Thoracic aorta (tissue), 2 donors: ENCODE measurements at places on chromosomes 7 and 10. TPM values are rescaled to one million over a fixed set of nuclear protein-coding genes. Genes with fewer than 3 reads are reported as not detected.
A peak's percentile ranks its signal among the peaks of the same experiment; 100 is the strongest.

DNA sequence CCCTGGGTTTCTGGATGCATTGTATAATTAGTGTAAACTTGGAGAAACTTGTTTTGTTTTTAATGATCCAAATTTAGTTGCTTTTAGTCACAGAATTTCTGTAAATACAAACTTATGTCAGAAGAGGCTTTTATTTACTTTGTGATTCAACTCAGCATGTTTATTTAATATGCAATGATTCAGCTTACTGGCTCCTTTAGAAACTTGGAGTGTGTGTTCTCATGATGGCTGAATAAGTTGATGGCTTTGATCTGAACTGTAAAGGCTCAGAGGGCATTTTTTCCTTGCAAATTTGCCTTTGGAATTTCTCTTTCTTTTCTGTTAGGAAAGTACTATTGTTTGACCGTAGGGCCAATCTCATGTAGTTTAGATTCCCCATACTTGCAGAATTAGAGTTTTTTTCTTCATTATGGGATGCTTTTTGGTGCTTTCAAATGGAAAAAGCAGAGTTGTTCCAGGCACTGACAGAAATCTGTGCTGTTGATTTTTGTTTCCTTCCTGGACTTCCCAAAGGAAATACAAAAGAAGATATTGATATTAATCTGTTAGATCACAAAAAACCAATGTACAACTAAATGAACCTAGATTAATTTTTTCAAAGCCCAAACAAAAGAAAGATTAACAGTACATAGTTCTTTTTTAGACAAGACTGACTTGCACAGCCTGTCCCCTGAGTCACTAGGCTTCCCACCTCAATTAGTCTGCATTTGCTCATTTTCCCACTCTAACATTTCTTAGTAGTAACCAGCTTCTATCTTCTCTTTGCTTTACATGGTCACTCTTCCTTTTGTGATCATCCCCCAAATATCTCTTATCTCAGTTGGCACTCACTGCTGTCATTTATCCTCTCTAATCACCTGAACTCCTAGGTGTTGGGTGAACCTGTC, 96.8 kb upstream of the AGR3 start:
- H3K4me3 ChIP-seq, result no peak overlapping the region
- H3K4me1 ChIP-seq, result no peaks in the 10 kb centered on the region
- H3K27ac ChIP-seq, result no peak overlapping the region
- no peaks in the 10 kb centered on the region for H3K36me3 ChIP-seq
- DNase-seq, result no peak

GRCh38 chr10:78540355-78541076, 506.9 kb downstream of the RPS24 start:
- H3K4me3 ChIP-seq, result no peak overlapping the region
- H3K27me3 ChIP-seq, result no peaks in the 10 kb centered on the region
- DNase-seq, result no peak
- no peaks in the 10 kb centered on the region for H3K36me3 ChIP-seq
- H3K4me1 ChIP-seq, result peaks cover 25% of the 10 kb centered on the region

DNA sequence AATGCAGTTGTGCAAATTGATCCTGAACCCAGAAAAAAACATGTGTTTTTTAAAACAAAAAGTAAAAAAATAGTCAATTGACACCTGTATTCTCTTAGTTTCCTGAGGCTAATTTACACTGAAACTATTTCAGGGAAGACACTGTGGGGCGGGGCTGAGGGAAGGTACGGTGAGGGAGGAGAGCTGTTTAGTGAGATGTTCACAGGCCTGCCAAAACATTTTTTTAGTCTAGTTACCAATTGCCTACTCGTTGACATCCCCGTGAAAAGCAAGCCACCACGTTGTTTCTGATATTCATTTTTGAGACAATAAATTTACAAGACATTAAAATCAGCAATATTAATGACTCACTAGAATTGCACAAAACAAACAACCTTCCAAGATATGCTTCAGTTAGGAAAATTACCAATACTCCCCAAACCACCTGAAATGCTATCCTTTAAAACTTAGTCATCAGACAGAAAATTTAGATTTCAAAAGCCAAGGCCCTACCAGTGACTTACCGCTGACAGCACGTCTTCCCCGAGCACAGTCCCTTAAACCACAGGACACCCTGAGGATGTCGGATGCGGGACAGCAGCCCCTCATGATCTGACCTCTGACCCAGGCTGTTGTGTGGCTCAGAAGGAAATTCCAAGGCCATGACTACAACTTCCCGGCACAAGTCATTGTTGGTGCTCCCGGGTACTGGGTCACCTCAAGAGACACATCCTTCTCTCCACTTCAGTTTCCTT, 279.2 kb downstream of the PRPF18 start:
- no peak overlapping the region for H3K27ac ChIP-seq
- H3K36me3 ChIP-seq, result no peaks in the 10 kb centered on the region
- H3K4me1 ChIP-seq, result no peaks in the 10 kb centered on the region
- no peaks in the 10 kb centered on the region for H3K27me3 ChIP-seq
- H3K4me3 ChIP-seq, result no peak overlapping the region

- H3K27me3 ChIP-seq, result no peaks in the 10 kb centered on the region
- H3K27ac ChIP-seq, result no peak overlapping the region
- DNase-seq, result no peak
- no peak overlapping the region for H3K4me3 ChIP-seq
- H3K4me1 ChIP-seq, result peaks cover 12% of the 10 kb centered on the region
- H3K36me3 ChIP-seq, result no peaks in the 10 kb centered on the region
Measured at GRCh38 chr7:43303740-43304241, 191.3 kb downstream of the HECW1 start.

DNA sequence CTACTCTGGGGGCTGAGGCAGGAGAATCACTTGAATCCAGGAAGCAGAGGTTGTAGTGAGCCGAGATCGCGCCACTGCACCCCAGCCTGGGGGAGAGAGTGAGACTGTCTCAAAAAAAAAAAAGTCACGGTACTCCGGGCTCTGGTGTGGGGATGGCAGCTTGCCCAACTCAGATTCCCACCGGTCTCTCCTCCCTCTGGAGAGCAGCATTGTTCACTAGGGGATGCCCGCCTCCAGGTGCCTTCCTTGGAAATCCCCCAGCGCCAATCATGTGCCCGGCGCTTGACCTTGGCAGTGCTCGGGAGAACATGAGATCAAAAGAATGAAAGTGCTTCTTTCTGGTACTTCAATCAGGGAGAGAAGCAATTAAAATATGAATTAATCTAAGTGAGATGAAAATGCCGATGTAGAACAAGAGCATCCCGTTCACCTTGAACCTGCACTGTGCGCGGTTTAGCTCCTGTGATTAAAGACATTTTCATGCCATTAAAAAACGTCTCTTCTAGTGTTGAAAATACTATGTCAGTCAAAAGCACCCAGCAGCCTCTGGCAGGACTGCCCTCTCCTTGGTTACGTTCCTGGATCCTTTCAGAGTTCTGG, 1127.3 kb upstream of the AUTS2 start:
- H3K27me3 ChIP-seq, result no peaks in the 10 kb centered on the region
- no peaks in the 10 kb centered on the region for H3K4me1 ChIP-seq
- no peak for DNase-seq

- H3K27ac ChIP-seq, result no peak overlapping the region
- no peak overlapping the region for H3K4me3 ChIP-seq
- H3K27me3 ChIP-seq, result no peaks in the 10 kb centered on the region
- no peaks in the 10 kb centered on the region for H3K4me1 ChIP-seq
- no peaks in the 10 kb centered on the region for H3K36me3 ChIP-seq
Measured at GRCh38 chr10:72073708-72074573, 14.4 kb downstream of the SPOCK2 start.

GRCh38 chr7:25134358-25135010, 9.4 kb upstream of the CYCS start:
- H3K36me3 ChIP-seq, result no peaks in the 10 kb centered on the region
- no peaks in the 10 kb centered on the region for H3K4me1 ChIP-seq
- no peaks in the 10 kb centered on the region for H3K27me3 ChIP-seq
- DNase-seq, result no peak

DNA sequence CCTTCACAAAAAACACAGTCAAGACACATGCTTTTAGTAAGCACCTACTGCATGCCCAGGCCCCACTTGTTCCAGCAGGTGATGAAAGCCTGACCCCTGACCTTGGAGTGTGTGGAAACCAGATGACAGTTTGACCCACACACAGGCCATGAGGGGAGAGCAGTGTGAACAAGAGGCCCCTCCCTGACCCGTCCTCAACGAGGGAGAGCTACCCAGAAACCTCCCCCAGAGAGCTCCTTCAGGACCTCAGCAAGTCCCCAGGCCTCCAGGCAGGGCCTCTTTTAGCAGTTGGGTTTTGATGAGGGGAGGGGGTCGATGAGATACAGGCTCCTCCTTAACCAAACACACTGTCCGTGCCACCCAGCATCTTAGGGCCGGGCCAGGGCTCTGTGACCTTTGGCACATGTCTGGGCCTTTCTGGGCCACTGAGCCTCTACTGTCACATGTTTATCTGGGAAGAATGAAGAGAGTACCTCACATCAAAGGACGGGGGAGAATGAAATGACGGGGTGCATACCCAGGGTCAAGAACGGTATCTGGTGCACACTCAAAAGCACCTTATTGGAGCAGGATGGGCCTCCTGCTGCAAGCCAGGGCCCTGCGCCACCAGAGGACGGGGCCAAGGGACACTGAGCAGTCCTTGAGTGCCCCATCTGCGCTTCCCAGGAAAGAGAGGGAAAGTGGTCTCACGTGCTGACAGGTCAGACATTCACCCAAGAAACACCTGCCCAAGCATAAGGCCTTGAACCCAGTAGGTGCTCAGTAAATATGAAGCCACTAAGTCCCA, 202.6 kb upstream of the ZMIZ1 start:
- H3K36me3 ChIP-seq, result no peaks in the 10 kb centered on the region
- no peaks in the 10 kb centered on the region for H3K27me3 ChIP-seq
- H3K4me1 ChIP-seq, result peaks cover 26% of the 10 kb centered on the region
- H3K4me3 ChIP-seq, result no peak overlapping the region

DNA sequence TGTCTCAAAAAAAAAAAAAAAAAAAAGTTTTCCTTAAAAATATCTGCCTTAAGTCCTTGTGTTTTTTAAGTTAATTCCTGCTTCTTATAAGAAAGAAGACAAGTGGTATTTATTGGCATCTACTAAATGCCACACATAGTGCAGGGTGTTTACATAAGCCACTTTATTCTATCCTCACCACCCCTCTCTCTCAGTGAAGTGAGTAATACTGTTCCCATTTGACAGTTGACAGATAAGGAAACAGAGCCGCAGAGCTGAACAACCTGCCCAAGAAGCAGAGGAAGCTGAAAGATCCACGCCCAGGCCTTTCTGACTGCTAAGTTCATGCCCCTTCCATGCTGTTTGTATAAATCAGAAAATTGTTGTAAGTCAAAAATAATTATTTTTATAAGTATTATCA, 54.1 kb downstream of the ABLIM1 start:
- no peaks in the 10 kb centered on the region for H3K36me3 ChIP-seq
- no peak for DNase-seq
- no peaks in the 10 kb centered on the region for H3K27me3 ChIP-seq
- H3K27ac ChIP-seq, result no peak overlapping the region
- peaks cover 4% of the 10 kb centered on the region for H3K4me1 ChIP-seq
- H3K4me3 ChIP-seq, result no peak overlapping the region

GRCh38 chr7:36400036-36400435, 10.4 kb downstream of the ANLN start:
- H3K4me3 ChIP-seq, result no peak overlapping the region
- no peaks in the 10 kb centered on the region for H3K27me3 ChIP-seq
- no peaks in the 10 kb centered on the region for H3K36me3 ChIP-seq
- DNase-seq, result no peak
- no peak overlapping the region for H3K27ac ChIP-seq

- no peak for DNase-seq
- H3K27me3 ChIP-seq, result no peaks in the 10 kb centered on the region
- no peaks in the 10 kb centered on the region for H3K4me1 ChIP-seq
- no peak overlapping the region for H3K4me3 ChIP-seq
- H3K27ac ChIP-seq, result no peak overlapping the region
- H3K36me3 ChIP-seq, result no peaks in the 10 kb centered on the region
Measured at GRCh38 chr10:122730238-122730637, 30.6 kb upstream of the C10orf120 start.

DNA sequence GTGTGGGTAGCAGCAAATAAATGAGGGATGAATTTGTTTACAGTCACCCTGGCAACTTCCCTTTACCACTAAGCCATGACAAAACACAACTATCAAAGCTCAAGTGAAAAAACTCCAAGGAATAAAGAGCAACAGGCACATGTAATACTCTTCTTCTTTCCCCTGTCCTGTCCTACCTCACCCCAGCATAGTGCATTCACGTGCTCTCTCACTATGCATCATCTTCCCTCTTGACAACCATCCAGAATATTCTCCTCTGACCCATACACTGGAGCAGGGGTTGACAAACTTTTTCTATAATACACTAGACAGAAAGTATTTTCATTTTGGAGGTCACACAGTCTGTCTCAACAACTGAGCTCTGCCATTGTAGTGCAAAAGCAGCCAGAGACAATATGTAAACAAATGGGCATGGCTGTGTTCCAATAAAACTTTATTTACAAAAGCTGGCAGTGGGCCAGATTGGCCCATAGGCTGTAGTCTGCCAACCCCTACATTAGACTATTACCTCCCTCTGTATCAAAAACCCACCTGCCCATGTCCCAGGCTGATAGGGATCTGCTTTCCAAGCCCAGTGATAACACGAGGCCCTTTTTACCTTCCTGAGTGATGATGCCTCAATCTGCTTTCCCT, 354.5 kb downstream of the FGFR2 start:
- no peak overlapping the region for H3K4me3 ChIP-seq
- DNase-seq, result no peak
- no peaks in the 10 kb centered on the region for H3K27me3 ChIP-seq
- H3K27ac ChIP-seq, result no peak overlapping the region
- no peaks in the 10 kb centered on the region for H3K36me3 ChIP-seq

GRCh38 chr7:158004123-158004490, 583.5 kb downstream of the PTPRN2 start:
- no peaks in the 10 kb centered on the region for H3K4me1 ChIP-seq
- no peaks in the 10 kb centered on the region for H3K36me3 ChIP-seq
- H3K27ac ChIP-seq, result no peak overlapping the region
- H3K4me3 ChIP-seq, result no peak overlapping the region
- DNase-seq, result no peak
- H3K27me3 ChIP-seq, result no peaks in the 10 kb centered on the region

GRCh38 chr7:141362580-141363435, 188.4 kb upstream of the AGK start:
- no peaks in the 10 kb centered on the region for H3K36me3 ChIP-seq
- peak overlapping the region; percentile 23 for H3K4me3 ChIP-seq
- no peaks in the 10 kb centered on the region for H3K27me3 ChIP-seq
- DNase-seq, result no peak
- no peaks in the 10 kb centered on the region for H3K4me1 ChIP-seq
- H3K27ac ChIP-seq, result no peak overlapping the region

- peak overlapping the region; percentile 70 for H3K27ac ChIP-seq
- peaks cover 12% of the 10 kb centered on the region for H3K4me1 ChIP-seq
- H3K4me3 ChIP-seq, result peak overlapping the region; percentile 98
Measured at GRCh38 chr10:92849234-92849525, 860 bp downstream of the EXOC6 start.

- no peaks in the 10 kb centered on the region for H3K27me3 ChIP-seq
- DNase-seq, result no peak
- peak overlapping the region; percentile 8 for H3K4me3 ChIP-seq
- peak overlapping the region; percentile 93 for H3K27ac ChIP-seq
Measured at GRCh38 chr10:95459446-95460045, 101.6 kb downstream of the SORBS1 start.

The ZNF22 gene
- total RNA-seq, result 16.6 TPM

The UCN3 gene
- not detected for total RNA-seq

The FGL2 gene
- total RNA-seq, result 242 TPM

The OPN4 gene
- total RNA-seq, result not detected

The SPDYE16 gene
- 0.28 TPM for total RNA-seq

The H2BK1 gene
- not detected for total RNA-seq

The FAM131B gene
- 3.3 TPM for total RNA-seq

The DLG5 gene
- total RNA-seq, result 36.4 TPM

The MMRN2 gene
- 55.0 TPM for total RNA-seq
